Germinal center (tissue), 1 donor: ENCODE measurements at places on chromosomes 4 and X.

- no peak for DNase-seq
Observed at GRCh38 chr4:2273657-2274319, 11.9 kb upstream of the MXD4 start.

- no peak for DNase-seq
Observed at GRCh38 chr4:156915221-156915620, 56.4 kb downstream of the PDGFC start.

- DNase-seq = no peak
Observed at GRCh38 chr4:125022855-125023501, 291.8 kb upstream of the FAT4 start.

DNA sequence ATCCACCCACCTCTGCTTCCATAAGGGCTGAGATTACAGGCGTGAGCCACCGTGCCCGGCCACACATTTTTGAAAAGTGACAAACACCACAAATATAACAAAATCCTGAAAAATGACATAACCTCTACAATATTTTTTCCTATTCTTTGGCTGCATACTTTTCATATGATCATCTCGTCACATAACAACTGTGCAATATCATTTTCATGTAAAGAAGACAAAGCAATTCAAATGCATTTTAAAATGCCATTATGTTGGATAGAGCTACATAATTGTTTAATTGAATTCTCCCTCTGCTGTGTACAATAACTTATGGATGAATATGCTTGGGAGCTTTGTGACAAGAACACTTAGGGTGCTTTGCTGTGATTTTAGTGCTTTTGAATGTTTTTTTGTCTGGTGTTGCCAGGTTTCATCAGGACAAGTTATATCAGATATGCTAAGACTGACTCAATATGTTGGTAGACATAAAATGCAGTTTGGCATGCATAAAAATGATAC, 132.9 kb downstream of the CHIC2 start:
- DNase-seq = no peak

- DNase-seq = no peak
Observed at GRCh38 chr4:73944061-73944875, 37.6 kb downstream of the PF4 start.

DNA sequence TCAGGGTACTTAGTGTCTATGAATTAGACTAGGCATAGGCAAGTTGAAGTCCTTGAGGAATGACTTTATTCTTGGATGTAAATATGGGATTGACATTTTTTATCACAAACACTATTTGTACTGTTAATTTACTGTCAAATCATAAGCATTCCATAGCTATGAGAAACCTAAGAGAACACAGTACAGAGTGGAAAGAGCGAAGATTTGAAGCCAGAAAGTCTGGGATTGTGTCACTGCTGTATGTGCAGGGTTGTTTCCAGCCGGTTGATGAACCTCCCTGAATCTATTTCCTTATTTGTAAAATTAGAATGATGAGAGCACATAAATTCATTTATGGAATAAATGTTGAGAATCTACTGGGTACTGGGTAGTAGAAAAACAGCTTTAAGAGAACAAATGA, 14.4 kb upstream of the KLHL5 start:
- DNase-seq = no peak

GRCh38 chrX:35858906-35859305, 60.6 kb upstream of the CFAP47 start:
- no peak for DNase-seq

DNA sequence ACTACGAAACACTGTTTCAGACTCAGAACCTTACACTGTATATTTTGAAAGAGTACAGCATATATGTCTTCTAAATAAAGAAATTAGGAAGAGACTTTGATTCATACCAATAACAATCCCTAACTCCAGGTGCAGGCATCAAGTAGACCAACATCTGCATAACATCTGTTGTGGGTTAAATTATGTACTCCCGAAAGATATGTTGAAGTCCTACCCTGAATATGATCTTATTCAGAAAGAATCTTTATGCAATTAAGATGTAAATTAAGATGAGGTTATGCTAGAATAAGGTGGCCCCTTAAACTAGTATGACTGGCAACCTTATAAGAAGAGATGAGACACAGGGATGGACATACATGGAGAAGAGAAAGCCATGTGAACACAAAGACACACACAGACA, 117.9 kb downstream of the INPP4B start:
- DNase-seq = no peak

- peak; percentile 74 for DNase-seq
Observed at GRCh38 chrX:119516157-119516702, 48.0 kb downstream of the SLC25A5 start.

GRCh38 chr4:6926681-6927478, 17.3 kb downstream of the TBC1D14 start:
- DNase-seq = no peak

- no peak for DNase-seq
Observed at GRCh38 chrX:47745416-47745815, 86.4 kb upstream of the UXT start.
